Activated naive CD4-positive, alpha-beta T cell (primary cell): ENCODE measurements at places on chromosomes 12 and 14.

DNA sequence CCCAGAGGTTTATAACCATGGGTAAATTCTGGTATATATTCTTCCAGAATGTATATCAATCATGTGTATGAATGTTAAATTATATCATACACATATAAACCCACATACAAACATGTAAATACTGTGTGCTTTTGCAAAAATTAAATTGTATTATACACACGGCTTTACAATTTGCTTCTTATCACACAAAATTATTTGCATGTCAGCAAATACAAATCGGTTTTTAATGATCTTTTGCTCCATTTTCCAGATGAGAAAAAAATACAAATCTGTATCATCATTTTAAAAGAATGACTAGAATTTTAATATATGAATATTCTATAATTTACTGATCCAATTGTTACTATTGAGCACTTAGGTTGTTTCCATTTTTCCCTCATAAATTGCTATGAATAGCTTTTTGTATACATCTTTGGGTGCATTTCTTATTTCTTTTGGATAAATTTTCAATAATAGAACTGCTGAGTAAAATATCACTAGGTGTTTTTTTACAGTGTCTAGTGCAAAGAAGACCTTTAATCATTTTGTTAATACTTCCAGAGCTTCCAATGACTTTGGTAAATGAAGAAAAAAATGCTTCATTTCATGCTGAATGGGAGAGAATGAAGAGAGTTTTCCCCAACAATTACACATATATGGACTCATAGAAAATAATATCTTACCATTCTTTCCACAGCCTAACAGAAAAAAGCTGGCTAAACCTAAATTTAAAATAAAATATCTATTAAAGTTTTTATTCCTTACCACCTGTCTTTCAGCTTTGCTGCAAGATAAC is 3.5 kb downstream of the LYZ start:
- DNase-seq, result no peak

DNA sequence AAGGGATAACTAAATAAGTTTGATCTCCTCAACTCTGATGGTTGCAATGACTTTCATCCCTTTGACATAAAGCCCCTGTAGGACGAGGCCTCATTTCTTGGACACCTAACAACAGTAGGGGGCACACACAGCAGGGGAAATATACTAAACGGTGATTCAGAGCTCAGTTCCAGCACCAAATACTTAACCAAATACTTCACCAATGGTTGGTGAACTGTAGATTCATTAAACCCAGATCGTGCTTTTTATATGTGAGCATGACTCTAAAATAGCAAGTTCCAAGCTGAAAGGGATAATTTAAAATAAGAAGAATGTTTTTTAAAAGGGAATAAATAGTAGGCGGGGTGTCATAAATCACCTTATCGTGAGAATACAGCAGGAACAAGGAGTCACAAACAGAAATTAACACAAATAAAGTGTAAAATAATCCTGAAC is 53.2 kb downstream of the ATG2B start:
- DNase-seq, result no peak

DNA sequence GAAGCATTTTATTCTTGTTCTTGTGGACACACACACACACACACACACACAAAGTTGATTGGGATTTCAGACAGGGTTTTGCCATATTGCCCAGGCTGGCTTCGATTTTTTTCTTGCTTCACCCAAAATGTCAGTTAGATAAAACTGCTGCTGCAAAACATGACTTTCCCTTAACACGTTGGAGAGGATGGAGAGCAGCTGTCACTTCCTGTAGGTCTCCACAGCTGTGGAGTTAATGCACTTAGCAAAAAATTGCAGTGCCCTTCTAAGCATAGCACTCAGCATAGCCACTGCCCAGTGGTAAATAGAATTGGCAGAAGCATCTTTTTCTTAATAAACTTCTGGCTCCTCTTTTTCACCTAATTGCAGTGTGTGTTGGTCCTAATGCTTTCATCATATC is 54.5 kb downstream of the PDZRN4 start:
- no peak for DNase-seq

DNA sequence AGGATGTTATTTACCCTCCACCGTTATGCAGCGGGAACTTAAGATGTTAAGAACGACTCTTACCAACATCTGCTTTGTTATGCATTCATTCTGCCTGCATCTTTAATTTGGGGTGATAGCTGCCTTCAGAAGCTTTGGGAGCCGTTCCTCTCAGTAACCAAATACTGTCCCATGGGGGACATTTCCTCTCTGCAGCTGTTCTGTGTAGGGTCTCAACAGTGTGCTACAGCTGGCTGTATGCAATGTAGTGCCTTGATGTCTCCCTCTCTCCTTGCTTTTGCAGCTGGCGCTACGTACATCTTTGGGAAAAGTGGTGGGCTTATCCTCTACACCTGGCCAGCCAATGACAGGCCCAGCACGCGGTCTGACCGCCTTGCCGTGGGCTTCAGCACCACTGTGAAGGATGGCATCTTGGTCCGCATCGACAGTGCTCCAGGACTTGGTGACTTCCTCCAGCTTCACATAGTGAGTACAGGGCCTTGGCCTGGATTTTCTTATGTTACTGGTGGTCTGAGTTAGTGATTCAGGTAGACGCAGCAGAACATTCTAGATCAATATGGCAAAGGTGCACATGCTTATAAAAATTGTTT is 744.3 kb downstream of the DIO2 start:
- DNase-seq, result no peak

DNA sequence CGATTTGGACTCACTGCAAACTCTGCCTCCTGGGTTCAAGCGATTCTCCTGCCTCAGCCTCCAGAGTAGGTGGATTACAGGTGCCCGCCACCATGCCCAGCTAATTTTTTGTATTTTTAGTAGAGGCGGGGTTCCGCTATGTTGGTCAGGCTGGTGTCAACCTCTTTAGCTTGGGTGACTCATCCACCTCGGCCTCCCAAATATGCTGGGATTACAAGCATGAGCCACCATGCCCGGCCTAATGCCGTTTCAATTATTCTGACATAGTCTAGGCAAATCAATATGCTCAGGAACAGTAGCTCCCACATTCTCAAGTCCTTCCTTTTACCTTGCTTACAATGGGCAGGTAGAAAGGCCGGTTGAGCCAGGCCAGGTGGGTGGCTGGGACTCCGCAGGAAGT is 82.0 kb upstream of the EEA1 start:
- DNase-seq, result no peak
